ENCODE measurements at places on chromosomes 11 and 22. TPM values are rescaled to one million over a fixed set of nuclear protein-coding genes. Genes with fewer than 3 reads are reported as not detected.

The MMP13 gene
- 0.12 TPM for total RNA-seq

- DNase-seq, result no peak
Observed at GRCh38 chr11:41499429-41499828, 40.0 kb upstream of the LRRC4C start.

The APOBEC3A gene
- 0.43 TPM for total RNA-seq

- DNase-seq, result no peak
Observed at GRCh38 chr11:96964661-96965060, 574.8 kb downstream of the JRKL start.

The SLC35C1 gene
- 17.9 TPM for total RNA-seq

DNA sequence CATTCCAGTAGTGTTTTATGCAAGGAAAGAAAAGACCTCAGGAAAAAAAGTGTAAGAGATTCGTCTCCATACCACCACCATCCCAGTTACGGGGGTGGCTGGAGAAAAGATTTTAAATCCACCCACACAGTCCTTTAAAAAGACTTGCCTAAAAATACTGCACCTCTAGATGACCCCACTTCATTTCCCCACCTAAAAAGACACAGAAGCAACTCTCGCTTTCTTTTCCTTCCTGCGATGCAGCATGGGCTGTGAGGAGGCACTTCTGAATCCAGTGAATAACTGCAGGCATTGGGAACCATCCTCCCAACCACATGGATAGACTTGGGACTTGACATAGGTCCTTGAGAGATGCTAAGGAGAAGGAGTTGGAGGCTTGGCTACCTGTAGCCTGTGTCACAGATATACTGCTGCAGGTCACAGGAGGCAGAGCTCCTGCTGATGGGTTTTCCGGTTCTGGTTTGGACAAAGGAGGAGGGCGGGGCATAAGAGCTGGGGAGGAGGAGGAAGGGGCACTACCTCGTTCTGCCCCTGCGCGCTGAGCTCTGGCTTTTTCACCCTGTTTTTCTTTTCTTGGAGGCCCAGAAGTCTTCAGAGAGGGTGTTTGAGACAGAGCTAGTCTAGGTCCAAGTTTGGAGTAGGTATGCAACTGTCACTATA lies 285.9 kb downstream of the NTM start:
- DNase-seq, result no peak

The ESAM gene
- 9.9 TPM for total RNA-seq

DNA sequence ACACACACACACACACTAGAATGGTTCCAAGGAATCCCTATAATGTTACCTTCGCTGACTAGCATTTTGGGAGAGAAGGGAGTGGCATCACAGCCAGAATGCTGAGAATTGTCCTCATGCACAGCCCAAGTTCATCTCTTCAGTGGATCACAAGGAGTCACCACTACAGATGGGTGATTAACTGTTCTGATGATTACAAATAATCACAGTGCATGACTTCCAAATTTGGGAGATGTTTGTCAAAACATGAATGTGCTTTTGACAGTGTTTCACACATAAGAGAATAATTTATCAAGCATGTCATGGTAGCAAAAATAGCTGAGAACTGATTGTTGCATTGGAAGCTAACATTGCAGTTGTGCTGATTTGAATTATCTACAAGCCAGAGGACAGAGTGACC lies 80.9 kb upstream of the SC5D start:
- DNase-seq, result no peak

The MYRF gene
- 25.0 TPM for total RNA-seq

DNA sequence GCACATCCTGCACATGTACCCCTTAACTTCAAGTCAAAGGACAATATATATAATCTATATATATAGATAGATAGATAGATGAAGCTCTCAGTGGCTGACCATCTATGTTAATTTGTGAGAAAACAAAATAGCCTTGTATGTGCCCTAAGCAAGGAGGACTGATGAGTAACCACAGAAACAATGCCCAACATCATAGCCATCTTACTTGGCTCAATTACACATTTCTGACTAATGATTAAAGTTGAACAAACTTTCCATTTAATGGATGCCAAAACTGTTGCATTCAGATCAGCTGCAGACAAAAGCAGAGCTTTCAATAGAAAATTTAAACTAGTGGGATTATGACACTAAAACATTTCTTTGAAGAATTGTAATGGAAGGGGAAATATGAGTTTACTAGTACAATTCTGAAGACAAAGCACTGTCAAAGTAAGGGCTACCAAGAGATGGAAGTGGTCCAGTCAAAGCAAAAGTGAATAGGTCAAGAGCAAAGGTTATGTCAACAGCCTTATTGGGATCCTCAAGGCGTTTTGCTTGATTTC lies 1188.2 kb upstream of the RAG2 start:
- no peak for DNase-seq

The DEFB131B gene
- total RNA-seq, result not detected

DNA sequence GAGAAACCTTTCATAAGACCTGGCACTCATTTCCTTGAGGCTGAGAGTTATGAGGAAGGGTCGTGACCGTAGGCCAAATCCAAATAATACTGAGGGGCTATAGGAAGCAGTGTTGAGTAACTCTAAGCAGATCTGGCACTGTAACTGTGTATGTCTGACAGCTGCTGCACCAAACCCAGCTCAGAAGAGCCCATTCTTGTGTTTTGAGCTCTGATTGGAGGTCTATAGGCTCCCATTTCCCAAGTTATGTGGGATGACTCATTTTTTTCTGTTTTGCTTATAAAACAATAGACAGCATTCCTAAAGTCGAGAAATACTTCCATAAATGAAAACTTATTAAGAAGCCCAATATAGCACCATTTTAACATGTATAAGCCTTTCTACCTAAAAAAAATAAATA lies 645.8 kb downstream of the DLG2 start:
- DNase-seq, result no peak

The TRIM51 gene
- total RNA-seq, result not detected

- no peak for DNase-seq
Observed at GRCh38 chr11:70799386-70799785, 401.1 kb downstream of the CTTN start.

DNA sequence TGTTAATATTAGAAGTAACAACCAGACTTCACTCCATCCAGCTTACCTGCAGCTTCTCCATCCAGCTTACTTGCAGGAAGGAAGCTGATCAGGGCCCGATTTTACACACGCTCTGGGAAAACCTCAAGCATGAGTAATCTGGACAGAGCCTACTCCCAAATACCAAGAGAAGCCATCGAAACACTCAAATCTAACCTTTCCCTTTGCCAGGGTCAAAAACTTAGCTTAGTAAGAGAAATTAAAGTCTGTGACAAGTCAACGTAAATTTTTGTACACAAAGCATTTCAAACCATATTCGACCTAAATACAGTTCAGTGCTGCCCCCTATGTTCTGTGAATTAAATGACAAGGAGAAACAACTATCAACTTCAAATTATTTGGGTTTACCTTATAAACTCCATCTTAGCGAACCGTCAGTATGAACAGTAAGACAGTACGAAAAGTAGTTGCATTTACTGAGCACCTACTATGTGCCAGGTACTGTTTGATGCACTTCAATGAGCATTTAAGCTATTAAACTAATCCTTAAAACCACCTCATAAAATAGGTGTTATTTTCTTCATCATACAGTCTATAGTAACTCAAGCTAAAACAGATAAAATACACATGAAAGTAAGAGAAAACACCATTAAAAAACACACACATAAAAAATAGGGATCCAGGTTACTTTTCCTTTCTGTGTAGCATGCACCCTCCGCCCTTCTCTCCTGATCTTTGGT lies 36.9 kb downstream of the ARFGAP3 start:
- DNase-seq, result no peak

- DNase-seq, result no peak
Observed at GRCh38 chr22:42408810-42409529, 23.2 kb downstream of the NFAM1 start.

DNA sequence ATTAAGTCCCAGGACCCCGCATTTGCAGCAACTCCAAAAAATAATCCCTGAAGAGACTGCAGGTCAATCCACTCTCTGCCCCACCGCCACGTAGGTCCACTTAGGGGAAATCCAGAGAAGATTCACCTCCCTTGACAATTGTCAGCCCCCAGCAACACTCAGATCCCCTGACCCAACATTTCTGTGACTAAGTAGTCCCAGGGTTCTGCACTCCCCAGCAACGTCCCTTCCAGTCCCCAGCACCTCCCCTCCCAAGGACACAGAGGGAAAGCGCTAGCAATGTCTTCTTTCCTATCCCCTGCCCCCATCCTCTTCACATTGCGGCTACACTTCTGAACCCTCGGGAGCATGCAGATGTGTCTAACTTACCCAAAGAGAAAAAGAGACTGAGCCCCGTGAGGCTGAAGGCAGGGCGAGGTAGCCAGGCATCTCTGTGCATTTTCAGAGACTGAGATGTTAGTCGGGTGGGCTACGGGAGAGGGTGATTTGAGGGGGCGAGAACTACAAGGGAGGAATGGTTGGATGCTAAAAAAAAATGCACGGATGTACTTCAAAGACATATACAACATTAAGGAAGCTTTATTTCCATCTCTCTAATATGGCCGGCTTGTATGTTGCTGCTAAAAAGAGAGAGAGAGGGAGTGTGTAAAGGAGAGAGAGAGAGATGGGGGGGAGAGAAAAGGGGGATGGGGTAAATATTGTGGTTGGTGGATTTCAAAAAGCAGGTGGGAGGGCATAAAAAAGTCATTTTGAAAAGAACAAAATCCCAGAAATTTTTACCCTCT lies at the start of gene SCN2B:
Gene SCN2B, minus strand, starts transcription at position 647 of the 785 bp plus-strand sequence. Its CDS starts 208 bp downstream, at position 439.
- DNase-seq, result no peak

GRCh38 chr22:43827926-43828724 lies 16.0 kb upstream of the EFCAB6 start:
- DNase-seq, result no peak

The HBE1 gene
- total RNA-seq, result not detected

DNA sequence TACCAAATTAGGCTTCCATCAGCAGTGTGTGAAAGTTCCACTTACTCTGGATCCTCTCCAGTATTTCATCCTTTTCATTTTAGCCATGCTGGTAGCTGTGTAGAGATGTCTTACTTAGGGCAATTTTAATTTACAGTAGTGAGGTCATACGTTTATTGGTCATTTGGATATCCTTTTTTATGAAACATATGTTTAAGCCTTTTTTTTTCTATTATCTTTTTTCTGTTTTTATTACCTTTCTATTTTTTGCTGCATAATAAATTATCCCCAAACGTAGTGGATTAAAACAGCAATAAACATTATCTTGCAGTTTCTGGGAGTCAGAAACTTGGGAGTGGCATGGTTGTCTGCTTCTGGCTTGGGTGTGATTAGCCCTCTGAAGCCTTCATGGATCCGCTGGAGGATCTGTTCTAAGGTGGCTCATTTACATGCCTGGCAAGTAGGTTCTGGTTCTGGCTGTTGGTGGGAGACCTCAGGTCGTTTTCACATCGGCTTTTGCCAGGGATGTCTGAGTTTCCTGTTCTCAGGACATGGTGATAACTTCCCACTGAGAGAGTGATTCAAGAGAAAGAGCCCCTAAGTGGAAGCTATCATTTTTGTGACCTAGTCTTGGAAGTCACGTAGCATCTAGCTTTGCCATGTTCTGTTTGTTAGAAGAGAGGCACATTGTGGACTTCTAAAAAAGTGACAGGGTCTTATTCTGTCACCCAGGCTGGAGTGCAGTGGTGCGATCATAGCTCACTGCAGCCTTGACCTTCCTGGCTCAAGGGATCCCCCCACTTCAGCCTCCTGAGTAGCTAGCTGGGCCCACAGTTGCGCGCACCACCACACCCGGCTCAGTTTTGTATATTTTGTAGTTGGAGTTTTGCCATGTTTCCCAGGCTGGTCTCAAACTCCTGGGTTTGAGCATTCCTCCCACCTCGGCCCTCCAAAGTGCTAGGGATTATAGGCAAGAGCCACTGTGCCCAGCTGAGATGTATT lies 38.6 kb downstream of the PPP6R3 start:
- no peak for DNase-seq

- no peak for DNase-seq
Observed at GRCh38 chr11:105023003-105023402, at the start of gene CASP5. TSS of gene CASP5 (minus strand) at chr11:105023168. CDS start at chr11:105023136, 32 bp downstream.

The RAG1 gene
- 1.0 TPM for total RNA-seq

The ANGPTL5 gene
- total RNA-seq, result not detected

DNA sequence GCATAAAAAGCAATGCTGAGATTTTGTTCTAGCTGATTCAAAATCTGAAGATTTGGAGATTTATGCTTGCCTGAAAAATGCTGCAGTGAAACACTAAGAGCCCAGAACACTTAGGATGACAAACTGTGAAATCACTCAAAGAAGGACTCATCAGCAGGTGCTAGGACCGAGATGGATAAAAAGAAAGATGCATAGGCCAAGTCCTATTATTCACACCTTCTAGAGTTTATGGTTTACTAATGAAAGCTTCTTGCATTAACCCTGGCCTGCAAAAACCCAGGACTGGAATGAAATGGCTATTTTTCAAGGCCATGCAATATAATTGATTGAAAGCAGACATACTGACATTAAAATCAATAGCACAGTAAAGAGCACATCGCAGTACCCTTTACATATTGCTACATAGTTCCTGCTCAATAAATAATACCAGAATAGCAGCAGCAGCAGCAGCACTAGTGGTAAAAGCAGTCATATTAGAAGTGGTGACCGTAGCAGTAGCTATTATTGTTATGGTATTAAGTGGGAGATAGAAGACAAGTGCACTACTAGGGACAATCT lies 161.7 kb downstream of the RAB38 start:
- no peak for DNase-seq

The KRTAP5-1 gene
- not detected for total RNA-seq

DNA sequence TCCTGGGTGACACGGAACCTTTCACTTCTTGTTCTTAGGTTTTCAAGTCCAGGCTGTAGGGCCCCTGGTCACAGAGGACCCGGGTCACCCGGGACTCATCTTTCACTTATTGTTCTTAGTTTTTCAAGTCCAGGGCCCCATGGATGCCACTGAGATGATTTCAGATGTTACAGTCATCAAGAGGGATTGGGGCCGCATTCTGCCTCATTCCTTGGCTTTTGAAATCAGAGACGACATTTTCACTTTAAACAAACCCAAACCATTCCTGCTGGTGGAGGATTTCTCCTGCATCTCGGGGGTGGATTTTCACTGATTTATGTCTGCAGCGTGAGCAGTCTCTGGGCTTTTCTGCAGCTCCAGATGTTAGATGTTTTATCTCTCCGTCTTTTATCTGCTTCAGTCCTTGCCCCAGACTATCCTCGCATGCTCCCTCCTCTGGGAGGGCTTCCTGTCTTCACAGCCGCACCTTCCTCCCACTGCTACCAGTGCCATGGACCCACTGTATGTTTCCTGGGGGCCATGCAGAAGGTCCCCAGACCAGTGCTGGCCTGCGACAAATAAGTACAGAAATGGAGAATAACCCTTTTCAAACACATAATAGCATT lies 27.4 kb downstream of the FBLN1 start:
- no peak for DNase-seq

GRCh38 chr22:28015676-28016601 lies 96.9 kb upstream of the PITPNB start:
- no peak for DNase-seq

GRCh38 chr11:2998073-2998850 lies 6.1 kb upstream of the NAP1L4 start:
- DNase-seq, result no peak

The PGR gene
- under 0.01 TPM for total RNA-seq

Data from epithelial cell of proximal tubule (primary cell).